Endothelial cell of coronary artery (primary cell): ENCODE measurements at places on chromosomes 5 and 9. TPM values are rescaled to one million over a fixed set of nuclear protein-coding genes. Genes with fewer than 3 reads are reported as not detected.

Gene HMCN2
- total RNA-seq: under 0.01 and 0.28 TPM in 2 replicates

Gene PCA3
- 0.28 and 0.90 TPM in 2 replicates for total RNA-seq

Gene SOHLH1
- 0.09 TPM in 1 of 2 replicates, not detected in the other for total RNA-seq

Gene TMC1
- total RNA-seq: 2.1 and 5.8 TPM in 2 replicates

Gene TIMD4
- total RNA-seq: not detected in 2 replicates

Gene SPATA6L
- total RNA-seq: 0.47 and 1.3 TPM in 2 replicates

Gene IER5L
- 10.5 and 19.6 TPM in 2 replicates for total RNA-seq

Gene RNF224
- under 0.01 TPM in 1 of 2 replicates, not detected in the other for total RNA-seq

Gene TAF11L10
- not detected in 2 replicates for total RNA-seq

Gene ENTR1
- 30.4 and 31.4 TPM in 2 replicates for total RNA-seq

Gene FTMT
- not detected in 2 replicates for total RNA-seq

Gene KIF12
- 0.18 TPM in 1 of 2 replicates, not detected in the other for total RNA-seq

Gene ZBED3
- 0.90 and 1.3 TPM in 2 replicates for total RNA-seq

Gene SLC36A2
- not detected in 2 replicates for total RNA-seq

Gene ACTBL2
- 0.28 TPM in 1 of 2 replicates, not detected in the other for total RNA-seq

Gene FOXD4
- total RNA-seq: 0.09 and 0.19 TPM in 2 replicates

Gene ADAMTS12
- 0.09 and 16.9 TPM in 2 replicates for total RNA-seq

Gene TRIM36
- total RNA-seq: 0.36 and 0.66 TPM in 2 replicates

Gene PRRX2
- total RNA-seq: 0.66 TPM in 1 of 2 replicates, not detected in the other

Gene KCTD16
- total RNA-seq: 0.27 and 1.3 TPM in 2 replicates

Gene FCN2
- total RNA-seq: not detected in 2 replicates

Gene IL5
- total RNA-seq: not detected in 2 replicates

Gene HAVCR2
- 0.19 TPM in 1 of 2 replicates, not detected in the other for total RNA-seq

Gene RPP25L
- 18.0 and 20.8 TPM in 2 replicates for total RNA-seq

Gene SLC25A2
- total RNA-seq: 0.09 and 0.19 TPM in 2 replicates

Gene SPINK13
- not detected in 2 replicates for total RNA-seq

Gene TSLP
- total RNA-seq: under 0.01 and 0.09 TPM in 2 replicates

Gene ZNF622
- 39.0 and 49.7 TPM in 2 replicates for total RNA-seq

Gene PLPP1
- total RNA-seq: 11.2 and 69.7 TPM in 2 replicates

Gene PCDHB10
- total RNA-seq: 0.72 and 1.0 TPM in 2 replicates

Gene CARTPT
- not detected in 2 replicates for total RNA-seq
